ENCODE measurements at places on chromosomes 16 and 17. TPM values are rescaled to one million over a fixed set of nuclear protein-coding genes. Genes with fewer than 3 reads are reported as not detected.

The UNC45B gene
- 0.07 TPM for total RNA-seq

The NXN gene
- total RNA-seq = 1.0 TPM

The GDPD3 gene
- 8.7 TPM for total RNA-seq

The ZSCAN10 gene
- total RNA-seq = 0.30 TPM

The STX1B gene
- 0.55 TPM for total RNA-seq

The VTN gene
- total RNA-seq = 0.23 TPM

The NLGN2 gene
- total RNA-seq = 1.2 TPM

The MPO gene
- not detected for total RNA-seq

The TP53TG3 gene
- not detected for total RNA-seq

The WNT9B gene
- not detected for total RNA-seq

The ZG16B gene
- total RNA-seq = 6.5 TPM

The CASKIN1 gene
- 0.16 TPM for total RNA-seq

The TEX19 gene
- total RNA-seq = 0.14 TPM

The MIEN1 gene
- 45.2 TPM for total RNA-seq

The ACSM2B gene
- not detected for total RNA-seq

The RPAIN gene
- 52.2 TPM for total RNA-seq

The KCNJ12 gene
- total RNA-seq = not detected

The NAGS gene
- total RNA-seq = 0.20 TPM

The MMP15 gene
- total RNA-seq = 0.95 TPM

The SLC6A2 gene
- total RNA-seq = not detected

The PIRT gene
- total RNA-seq = not detected

The C16orf90 gene
- total RNA-seq = not detected

The MPP3 gene
- total RNA-seq = not detected

The PLEKHH3 gene
- total RNA-seq = 0.36 TPM

The ETV4 gene
- 1.2 TPM for total RNA-seq

The AARS1 gene
- 82.8 TPM for total RNA-seq

The TEX14 gene
- total RNA-seq = 0.23 TPM

The SMIM36 gene
- total RNA-seq = not detected

The WFDC1 gene
- not detected for total RNA-seq

The ARL2BP gene
- total RNA-seq = 36.2 TPM

The CA7 gene
- total RNA-seq = 0.20 TPM

The FAM171A2 gene
- total RNA-seq = 0.16 TPM

The PERCC1 gene
- total RNA-seq = not detected
